HT1080 (cell line): ENCODE measurements at places on chromosomes 1 and 21. TPM values are rescaled to one million over a fixed set of nuclear protein-coding genes. Genes with fewer than 3 reads are reported as not detected.

DNA sequence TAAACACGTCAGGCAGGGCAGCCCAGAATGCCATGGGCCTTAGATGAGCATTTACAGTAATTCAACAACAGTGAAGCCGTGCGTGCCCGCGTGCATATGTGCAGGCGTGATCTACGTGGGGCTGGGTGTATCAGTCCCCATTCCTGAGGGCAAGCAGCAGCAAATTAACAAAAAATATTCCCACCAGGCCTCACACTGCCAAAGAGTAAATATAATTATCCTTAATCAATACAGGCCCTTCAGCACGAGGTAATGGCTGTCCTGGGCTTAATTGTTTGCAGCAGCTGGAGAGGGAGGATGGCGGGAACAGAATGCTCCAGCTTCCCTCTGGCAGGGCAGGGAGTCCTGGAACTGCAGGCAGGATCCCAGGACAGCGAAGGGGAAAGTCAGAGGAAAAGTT, 91.8 kb downstream of the DDX20 start:
- DNase-seq = no peak

Gene ABCG1
- not detected in 2 replicates for total RNA-seq

- peak; percentile 98 for DNase-seq
Measured at GRCh38 chr1:27862671-27863537, 9.4 kb upstream of the THEMIS2 start.

DNA sequence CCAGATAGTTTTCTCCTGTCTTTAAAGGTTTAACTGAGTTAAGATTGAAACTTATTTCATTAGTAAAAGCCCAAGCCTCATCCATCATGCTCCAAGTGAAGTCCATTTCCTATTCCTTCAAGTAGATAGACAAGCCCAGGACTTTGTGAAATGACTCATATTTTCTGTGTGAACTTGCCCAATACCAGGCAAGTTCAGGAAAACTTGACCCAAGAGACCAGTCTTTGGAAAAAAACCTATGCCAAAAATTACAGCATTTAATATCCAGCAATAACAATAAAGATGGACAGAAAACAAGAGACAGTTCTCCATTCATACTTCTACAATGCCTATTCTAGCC, 405 bp upstream of the RAB29 start:
- no peak for DNase-seq

- peak; percentile 20 for DNase-seq
Measured at GRCh38 chr1:170967042-170967910, 31.9 kb downstream of the MROH9 start.

Gene SLC9C2
- not detected in 2 replicates for total RNA-seq

Gene ERICH3
- 0.05 TPM in 1 of 2 replicates, not detected in the other for total RNA-seq

Gene PPM1J
- 0.27 and 0.59 TPM in 2 replicates for total RNA-seq

Gene KCTD3
- total RNA-seq = 23.2 and 26.9 TPM in 2 replicates

DNA sequence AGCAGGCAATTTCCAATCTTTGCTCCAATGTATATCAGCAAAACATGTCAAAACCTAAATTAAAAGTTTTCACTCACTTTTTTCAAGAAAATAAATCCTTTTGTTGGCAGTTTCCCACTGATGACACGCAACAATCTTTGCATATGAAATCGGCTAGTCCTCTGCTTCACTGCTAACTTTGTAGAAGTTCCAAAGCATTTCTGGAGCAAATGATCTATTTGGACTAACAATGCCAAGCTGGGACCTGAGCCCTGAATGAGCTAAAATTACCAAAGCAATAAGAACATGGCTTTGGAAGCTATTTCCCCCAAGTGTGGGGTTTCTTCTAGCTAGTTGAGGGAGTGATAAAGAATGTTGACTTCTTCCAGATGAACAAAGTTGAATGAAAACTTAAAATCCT, 5.1 kb downstream of the BEND5 start:
- no peak for DNase-seq
